ENCODE measurements at places on chromosomes 6 and 20.

DNA sequence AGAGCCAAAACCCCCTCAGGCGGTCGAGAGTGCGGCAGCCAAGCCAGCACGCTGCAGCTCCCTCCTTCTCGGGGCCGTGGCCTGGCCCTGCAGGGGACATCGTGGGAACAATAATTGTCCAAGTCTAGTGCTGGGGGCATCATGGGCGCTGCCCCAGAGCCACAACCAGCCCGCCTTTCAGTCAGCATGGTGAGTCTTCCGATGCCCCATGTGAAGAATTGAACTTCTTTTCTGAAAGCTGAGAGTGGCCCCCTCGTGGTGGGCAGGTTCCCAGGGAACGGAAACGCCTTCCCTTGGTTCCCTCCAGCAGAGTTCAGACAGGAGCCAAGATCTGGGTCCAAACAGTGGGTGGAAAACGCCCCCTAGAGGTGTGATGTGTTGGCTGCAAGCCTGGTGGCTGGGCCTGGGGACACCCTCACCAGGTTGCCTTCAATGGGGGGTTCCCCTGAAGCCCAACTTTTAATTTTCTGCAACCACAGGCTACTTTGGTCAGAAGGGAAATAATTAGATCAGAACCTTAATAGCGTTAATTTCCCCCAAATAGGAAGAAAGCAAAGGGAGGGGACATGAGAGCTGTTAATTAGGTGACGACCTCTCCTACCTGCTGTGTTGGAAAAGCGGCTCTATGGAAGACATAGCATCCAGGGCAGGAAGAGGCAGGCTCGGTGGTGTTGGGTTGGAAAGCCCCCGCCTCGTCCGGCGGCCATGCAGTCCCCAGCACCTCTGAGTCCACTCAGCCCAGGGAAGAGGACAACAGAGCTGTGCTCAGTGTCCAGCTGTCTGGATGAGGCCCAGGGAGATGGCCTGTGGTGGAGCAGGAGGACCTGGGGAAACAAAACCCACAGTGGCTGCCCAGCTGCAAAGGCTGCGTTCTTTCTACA, 4.7 kb upstream of the MRGBP start:
- DNase-seq, result peak; percentile 78

- no peak for DNase-seq
These were observed 44.5 kb upstream of the CLDN20 start for GRCh38 chr6:155219299-155219698.

DNA sequence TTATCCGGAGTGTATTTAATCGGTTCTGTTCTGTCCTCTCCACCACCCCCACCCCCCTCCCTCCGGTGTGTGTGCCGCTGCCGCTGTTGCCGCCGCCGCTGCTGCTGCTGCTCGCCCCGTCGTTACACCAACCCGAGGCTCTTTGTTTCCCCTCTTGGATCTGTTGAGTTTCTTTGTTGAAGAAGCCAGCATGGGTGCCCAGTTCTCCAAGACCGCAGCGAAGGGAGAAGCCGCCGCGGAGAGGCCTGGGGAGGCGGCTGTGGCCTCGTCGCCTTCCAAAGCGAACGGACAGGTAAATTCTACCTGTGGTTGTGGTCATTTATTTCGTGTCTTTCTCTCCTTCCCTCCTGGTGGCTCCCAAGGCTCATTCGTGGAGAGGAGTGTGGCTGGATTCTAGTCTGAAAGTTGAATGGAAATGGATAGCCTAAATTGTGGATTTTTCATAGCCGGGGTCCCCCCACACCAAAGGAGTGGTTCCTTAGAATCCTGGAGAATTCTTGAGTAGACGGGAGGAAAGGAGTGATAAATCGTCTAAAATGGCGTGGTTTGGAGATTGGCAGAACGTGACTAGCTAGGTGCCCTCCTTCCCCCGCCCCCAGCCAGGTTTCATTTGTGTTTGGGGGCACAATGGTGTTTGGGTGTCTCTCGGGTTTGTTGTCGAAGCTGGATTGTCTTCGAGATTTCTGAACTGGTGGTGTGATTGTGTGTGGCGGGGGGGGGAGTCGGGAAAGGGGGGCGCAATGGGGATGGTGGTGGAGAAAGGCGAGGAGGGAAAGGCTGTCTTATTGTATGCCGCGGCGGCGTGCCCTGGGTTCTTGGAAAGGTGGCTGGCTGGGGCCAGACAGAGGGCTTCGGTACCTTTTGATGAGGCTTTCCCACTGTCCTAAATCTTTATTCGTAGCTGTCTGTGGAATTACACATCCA, 673 bp downstream of the MARCKS start:
- DNase-seq, result no peak

- DNase-seq, result peak; percentile 65
These were observed 586 bp upstream of the HMGA1 start for GRCh38 chr6:34236131-34236442.

GRCh38 chr6:139996253-139996834, 621.9 kb upstream of the CITED2 start:
- no peak for DNase-seq

DNA sequence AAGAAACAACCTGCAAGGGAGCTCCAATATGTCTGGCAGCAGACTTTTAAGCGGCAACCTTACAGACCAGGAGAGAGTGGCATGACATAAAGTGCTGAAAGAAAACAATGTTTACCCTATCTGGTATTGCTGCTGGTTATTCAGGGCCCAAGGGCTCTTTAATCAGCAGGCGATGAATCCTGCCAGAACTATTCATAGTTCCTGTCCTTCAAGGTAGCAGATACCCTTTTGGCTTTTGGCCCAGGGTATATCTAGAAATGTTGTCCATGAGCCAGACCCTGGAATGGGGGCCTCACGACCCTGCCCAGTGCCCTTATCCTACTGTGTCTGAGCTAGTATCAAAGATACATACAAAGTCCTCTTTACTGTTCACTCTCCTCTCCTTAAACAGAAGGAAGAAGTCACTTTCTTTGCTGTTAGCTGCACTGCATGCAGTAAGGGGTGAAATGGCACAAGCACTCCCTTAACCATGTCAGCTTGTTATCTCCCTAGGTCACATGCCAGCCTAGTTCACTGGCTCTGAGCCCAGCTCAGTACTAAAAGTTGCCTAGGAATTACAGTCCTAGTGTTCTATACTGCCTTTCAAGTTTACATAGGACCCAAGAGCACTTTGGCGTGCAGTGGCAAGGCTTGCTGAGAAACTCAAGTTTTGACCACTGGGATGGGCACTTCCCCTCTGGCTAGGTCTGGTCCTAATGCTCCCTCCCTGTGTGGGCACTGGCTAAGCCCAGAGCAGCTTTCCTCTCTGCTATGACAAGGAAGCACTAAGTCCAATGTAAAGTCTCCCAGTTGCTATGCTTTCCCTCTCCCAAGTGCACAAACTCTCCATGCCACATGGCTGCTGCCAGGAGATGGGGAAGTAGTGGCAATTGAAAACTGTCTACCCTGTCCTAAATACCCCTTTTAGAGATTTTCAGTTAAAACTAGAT, 122.0 kb downstream of the HTR1B start:
- DNase-seq, result no peak

DNA sequence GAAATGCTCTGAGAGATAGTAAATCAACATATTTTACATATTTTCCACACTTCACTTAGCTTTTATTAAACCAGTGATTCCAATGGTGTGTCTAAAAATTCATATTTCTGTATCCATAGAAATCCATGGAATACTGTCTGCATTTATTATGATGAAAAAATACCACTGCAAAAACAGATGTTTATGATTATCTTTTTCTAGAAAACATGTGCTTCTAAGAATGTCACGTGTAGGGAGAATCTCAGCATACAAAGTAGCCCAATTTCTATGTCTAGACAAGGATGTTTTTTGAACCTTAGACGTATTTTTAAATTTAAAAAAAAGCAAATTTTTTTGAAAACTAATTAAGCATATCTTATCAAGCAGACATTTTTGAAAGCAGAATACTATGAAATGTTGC, 622.4 kb downstream of the TENT5A start:
- DNase-seq, result no peak

DNA sequence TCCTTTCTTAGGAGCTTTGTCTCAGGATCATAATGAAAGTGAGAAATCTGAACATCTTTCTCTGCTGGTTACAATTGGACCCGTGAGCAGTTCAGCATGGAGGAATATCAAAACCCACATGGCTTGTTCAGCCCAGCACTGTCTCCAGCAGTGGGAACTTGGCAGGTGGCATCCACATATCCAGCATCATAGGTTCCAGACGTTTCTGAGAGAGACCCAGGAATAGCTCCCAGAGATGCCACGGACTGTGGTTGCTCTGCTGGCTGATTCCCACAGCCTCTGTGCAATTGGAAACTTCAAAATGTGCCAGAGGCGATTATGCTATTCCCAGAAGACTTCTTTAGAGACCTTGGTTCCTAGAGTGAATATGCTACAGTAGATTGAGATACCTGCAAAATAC, 76.4 kb downstream of the PHACTR2 start:
- DNase-seq, result no peak

- DNase-seq, result no peak
These were observed 79.8 kb downstream of the DOK5 start for GRCh38 chr20:54555150-54555549.

DNA sequence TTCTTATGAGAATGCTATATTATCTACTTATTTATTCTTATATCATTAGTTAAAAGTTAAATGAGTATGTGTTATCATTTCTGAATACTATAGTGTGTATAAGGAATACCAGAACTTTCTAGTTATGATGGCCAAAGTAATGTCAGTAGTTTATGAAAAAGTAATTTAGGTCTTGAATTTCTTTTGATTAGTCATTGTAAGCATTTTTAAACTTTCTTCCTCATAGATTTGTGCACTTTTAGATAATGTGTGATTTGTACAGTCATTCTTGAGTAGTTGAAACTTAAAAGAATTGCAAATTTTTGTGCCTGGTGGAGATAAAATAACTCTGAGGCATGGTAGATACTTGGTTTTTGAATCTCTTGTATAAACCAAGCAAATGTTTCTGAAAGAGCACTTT, 311.3 kb downstream of the CDKAL1 start:
- no peak for DNase-seq

DNA sequence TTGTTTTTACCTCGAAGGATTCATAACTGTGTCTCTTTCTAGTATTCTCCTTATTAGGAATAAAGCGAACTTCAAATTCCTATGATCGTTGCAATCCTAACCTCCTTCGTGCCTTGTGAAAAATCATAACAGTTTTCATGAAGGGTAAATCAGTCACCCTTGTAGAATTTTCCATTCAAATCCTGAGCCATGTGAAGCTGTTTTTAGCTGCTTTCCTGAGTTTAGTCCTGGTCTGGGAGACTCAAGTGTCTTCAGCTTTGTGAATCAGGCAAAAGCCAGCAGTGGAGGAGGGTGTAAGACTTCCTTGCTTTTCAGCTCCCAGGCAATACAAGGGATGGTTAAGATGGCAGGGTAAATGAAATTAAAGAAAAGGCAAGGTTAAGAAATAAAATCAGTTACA, 24.3 kb downstream of the GCNT2 start:
- no peak for DNase-seq

DNA sequence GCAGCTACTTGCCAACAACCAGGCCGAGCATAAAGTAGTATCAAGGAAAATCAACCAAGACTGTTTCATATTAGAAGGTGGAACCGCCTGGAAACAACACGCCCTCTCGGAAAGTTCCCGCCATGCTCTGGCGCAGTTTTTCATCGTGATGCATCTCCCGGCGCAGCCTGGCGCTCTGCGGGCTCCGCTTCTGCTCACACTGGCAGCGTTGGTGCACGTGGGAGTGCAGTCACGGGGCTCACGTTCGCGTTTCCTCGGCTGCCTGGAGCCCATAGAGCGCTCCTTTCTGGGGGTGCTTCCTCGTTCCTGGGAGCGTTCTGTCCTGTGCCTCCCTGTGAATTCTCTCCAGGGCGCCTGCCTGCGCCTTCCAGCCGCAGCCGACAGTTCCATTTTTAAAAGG, 227.3 kb downstream of the TBXT start:
- no peak for DNase-seq

DNA sequence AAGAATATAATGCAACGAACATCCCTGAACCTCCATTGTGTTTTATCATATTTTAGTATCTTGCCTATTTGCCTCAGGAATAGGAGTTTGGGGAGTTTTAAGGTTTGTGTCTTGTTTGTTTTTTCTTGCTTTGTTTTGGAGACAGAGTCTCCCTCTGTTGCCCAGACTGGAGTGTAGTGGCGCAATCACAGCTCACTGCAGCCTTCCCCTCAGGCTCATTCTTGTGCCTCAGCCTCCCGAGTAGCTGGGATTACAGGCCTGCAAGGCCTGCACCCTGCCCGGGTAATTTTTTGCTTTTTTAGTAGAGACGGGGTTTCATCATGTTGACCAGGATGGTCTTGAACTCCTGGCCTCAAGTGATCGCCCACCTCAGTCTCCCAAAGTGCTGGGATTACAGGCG, 63.3 kb upstream of the CARMIL1 start:
- no peak for DNase-seq

DNA sequence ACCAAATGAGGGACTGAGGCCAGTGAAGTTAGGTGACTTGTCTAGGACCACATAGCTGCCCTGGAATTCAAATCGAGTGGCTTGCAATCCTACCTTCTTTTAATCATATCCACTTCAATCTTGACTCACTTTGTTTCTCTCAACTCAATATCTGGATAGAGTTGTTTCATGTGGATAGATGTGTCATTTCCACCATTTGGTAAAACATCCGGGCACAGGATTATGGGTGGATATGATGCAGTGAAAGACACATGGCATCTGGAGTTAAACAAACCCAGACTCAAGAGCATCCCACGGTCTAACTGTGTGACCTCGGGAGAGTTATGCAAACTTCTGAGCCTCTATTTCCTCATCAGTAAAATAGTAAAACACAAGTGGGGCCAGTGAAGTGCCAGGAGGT, 103.6 kb upstream of the CNKSR3 start:
- DNase-seq, result no peak

- no peak for DNase-seq
These were observed 360.1 kb downstream of the SAMD5 start for GRCh38 chr6:147868427-147869190.

GRCh38 chr6:140956571-140957369, 1176.0 kb upstream of the GJE1 start:
- DNase-seq, result no peak

- DNase-seq, result no peak
These were observed 2.6 kb upstream of the TFAP2C start for GRCh38 chr20:56626367-56627121.

GRCh38 chr6:99338188-99338587, 11.3 kb downstream of the FAXC start:
- DNase-seq, result no peak

DNA sequence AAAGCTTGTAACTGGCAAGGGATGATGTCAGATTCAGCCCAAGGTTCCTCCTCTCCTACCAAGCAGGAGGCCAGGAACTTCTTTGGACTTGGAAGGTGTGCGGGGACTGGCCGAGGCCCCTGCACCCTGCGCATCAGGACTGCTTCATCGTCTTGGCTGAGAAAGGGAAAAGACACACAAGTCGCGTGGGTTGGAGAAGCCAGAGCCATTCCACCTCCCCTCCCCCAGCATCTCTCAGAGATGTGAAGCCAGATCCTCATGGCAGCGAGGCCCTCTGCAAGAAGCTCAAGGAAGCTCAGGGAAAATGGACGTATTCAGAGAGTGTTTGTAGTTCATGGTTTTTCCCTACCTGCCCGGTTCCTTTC, 14.4 kb downstream of the TNFAIP3 start:
- DNase-seq, result no peak

GRCh38 chr6:126027601-126028000, 41.3 kb downstream of the TRMT11 start:
- no peak for DNase-seq

DNA sequence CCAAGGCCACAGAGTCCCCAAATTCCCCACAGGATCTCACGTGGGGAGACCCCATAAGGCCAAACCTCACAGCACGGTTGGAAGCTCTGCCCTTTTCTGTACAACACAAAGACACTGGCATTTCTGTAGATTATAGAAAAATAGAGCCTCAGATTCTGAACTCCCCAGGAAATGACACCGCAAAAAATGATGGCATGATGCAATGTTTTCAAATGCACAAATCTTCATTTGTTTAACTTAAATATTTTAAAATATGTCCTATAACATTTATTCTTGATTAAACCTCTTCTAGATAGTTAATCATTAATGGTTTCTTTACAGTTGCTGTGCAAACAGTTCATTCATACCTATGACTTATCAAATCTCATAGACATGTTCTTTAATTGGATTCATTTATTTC, 33.8 kb downstream of the SIM1 start:
- DNase-seq, result no peak
